ENCODE measurements at places on chromosomes 11 and 22.

DNA sequence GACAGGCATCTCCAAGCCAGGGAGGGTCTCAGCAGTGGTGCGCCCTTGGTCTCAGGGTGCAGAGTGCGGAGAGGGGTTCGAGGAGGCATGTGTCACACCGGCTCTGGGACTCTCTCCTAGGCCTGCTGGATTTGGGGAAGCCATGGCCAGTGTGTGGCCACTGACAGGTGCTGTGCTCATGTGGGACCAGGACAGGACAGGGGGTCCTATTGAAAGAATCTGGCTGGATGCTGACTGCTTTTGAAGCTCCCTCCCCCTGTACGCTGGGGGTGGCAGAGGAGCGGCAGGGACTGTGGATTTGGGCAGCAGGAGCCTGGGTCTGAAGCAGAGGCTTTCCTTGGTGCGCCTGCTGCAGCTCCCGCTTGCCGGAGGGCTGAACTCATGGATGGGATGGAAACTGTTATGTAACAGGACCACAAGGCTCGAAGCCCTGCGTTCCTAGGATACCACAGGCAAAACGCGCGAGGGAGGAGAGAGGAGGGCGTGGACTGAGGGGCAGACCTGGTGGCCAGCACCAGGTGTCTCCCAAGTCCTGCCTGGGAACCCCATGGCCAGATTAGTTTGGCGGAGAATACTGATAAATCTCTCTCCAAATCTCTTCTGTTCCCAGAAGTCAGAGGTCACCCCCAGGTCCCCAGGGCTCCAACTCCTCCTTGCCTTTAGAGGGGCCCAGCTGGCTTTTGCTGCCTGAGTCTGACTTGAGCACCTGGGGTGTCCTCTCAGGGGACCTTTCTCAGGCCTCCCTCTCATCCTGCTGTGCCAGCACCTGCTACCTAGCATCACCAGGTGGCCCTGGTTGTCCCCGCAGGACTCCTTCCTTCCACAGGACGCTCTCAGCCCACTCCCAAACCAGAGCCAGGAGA is 13.8 kb upstream of the TEF start:
- DNase-seq = no peak

- DNase-seq = no peak
These were observed 506.5 kb downstream of the MN1 start for GRCh38 chr22:27295040-27295439.

DNA sequence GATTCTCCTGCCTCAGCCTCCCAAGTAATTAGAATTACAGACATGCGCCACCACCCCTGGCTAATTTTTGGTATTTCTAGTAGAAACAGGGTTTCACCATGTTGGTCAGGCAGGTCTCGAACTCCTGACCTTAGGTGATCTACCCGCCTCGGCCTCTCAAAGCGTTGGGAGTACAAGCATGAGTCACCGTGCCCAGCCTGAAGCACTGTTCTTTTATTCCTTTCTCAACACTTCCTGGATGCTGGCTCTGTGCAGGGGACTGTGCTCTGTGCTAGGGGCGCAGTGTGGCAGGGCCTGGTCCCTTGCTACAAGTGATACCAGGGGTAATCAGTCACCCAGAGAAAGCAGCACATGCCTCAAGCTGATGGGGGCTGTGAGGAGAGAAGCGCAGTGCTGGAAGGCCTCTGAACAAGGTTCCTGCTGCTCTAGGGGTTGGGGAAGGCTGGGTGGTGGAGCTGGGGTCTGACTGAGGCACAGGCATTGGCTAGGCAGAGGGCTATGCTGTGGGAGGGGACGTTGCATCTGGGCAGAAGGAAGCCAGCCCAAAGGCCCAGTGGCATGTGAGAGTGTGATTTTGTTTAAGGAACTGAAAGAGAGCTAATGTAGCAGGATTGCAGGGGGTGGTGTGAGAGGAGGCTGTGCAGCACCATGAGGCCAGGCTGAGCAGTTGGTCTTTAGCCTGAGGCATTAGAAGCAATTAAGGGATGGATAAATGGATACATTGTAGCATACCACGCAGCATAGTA is 42.5 kb downstream of the CABIN1 start:
- no peak for DNase-seq

GRCh38 chr22:49645791-49646550 is 181.7 kb downstream of the BRD1 start:
- no peak for DNase-seq

- no peak for DNase-seq
These were observed 16.6 kb upstream of the APOL3 start for GRCh38 chr22:36177160-36177559.

- DNase-seq = no peak
These were observed 187.1 kb upstream of the DDI1 start for GRCh38 chr11:103849366-103849765.

DNA sequence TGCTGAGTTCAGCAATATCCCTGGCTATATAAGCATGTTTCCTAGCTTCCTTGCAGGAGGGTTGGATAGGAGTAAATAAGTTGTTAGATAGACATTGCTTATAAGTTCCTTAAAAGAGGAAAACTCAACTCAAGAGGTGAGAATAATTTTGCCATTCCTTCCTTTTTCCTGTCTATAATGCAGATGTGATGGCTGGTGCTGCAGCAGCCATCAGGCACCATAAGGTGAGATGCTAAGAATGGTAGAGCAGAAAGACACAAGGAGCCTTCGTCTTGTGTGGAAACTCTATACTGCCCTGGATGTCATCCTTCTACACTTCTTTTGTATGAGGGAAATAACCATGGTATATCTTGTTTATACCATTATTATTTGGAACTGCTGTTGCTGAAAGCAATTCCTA is 74.5 kb upstream of the GRK3 start:
- no peak for DNase-seq

- no peak for DNase-seq
These were observed 63.9 kb upstream of the CSNK2A3 start for GRCh38 chr11:11416917-11417316.

- DNase-seq = peak; percentile 15
These were observed 135.1 kb downstream of the BCR start for GRCh38 chr22:23315341-23315917.

DNA sequence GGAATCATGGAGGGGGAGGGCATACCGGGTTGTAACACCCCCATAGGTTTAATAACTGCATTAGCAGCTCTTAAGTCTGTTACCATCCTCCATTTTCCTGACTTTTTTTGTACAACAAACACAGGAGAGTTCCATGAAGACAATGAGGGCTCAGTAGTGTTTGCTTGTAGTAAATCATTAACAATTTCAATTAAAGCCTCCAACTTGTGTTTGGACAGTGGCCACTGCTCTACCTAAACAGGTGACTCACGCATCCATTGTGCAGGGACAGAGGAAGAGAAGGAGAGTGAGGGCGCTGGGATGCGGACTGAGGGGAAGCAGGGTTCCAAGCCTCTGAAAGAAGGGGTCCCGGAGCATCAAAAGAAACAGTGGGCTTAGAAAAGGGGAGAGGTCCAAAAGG is 21.3 kb upstream of the MTNR1B start:
- no peak for DNase-seq

DNA sequence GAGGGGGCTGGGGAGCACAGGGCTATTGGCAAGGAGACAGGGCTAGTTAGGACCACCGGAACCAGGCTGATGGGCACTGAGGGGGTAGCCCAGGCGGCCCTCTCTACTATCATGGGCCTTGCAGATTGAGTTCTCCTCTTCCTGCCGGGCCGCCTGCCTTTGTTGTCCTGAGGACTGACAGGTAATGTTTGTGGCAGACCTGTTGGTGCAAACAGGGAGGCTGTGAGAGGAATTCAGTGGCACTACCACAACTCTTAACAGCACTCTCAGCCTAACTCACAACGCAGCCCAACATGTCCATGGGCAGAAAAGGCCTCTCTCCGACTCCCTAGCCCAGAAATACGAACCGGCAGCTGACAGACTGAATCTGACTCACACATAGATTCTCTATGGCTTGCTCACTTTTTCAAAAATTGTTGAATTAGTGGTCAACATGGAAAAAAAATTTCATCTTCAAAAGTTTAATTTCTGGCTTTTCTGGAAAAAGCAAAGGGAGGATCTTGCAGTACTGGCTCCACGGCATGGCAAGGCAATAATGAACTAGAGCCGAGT is 11.4 kb downstream of the KCNJ5 start:
- no peak for DNase-seq

DNA sequence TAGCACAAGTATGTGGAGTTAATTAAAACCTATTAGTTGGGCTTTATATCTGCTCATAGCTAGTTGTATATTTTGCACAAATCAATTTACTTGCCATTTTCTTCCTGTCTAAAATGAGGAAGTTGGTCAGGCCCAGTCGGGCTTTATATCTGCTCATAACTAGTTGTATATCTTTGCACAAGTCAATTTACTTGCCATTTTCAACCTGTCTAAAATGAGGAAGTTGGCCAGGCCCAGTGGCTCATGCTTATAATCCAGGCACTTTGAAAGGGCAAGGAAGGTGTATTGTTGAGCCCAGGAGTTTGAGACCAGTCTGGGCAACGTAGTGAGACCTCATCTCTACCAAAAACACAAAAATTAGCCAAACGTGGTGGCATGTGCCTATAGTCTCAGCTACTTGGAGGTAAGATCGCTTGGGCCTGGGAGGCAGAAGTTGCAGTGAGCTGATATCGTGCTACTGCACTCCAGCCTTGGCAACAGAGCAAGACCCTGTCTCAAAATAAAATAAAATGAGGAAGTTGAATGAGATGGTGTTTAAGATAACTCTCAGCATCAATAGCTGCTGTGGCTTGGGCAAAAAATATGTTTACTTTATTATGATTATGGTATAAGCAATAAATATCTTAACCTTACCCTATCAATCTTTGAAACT is 1558.6 kb upstream of the RAG2 start:
- DNase-seq = no peak

DNA sequence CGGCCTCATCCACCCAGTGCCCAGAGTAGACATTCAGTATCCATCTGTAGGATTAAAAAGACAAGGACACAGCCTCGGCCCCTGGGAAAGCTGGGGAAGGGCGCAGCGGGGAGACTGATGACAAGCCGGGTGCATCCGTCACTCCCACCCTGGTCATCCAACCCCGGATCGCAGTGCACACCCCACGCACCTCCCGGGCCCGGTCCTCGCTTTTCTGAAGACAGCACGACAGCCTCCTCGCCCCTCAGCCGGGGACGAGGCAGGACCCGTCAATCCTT is 1.1 kb downstream of the FCHSD2 start:
- no peak for DNase-seq

DNA sequence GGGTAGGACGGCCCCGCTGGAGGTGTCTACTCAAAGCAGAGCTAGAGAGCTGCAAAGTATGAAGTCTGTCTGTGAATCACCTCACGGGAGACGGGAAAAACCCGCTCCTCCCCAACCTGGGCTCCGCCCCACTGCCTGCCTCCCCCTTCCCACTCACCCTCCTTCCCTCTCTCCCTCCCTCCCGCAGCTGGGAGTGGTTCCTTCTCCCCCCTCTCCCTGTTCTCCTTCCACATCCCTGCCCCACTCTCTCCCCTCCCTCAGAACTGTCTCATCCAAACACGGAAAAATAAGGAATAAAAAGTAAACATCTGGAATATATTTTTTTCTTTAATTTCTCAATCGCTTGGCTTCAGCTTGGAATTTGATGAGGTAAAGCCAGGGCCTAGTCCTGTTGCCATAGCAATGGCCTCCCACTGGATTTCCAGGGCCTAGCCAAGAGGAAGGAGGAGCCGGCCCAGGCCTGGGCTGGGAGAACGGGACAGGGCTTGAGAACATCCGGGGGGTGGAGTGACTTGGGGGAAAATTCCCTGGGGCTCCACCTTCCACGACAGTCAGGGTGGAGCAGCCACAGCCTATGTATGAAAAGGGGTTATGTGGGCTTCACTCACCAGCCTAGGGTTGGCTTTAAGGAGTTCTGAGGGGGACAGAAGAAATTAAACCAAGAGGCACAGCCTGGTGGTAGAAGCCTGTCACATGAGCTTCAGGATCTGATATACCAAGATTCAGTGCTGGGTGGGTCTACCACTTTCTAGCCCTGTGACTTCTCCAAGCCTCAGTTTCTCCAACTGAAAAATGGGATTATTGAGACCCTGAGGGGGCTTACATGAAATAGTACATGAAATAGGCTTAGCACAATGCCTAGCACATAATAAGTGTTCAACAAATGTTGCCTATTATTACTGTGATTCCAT is 2.2 kb downstream of the TNKS1BP1 start:
- DNase-seq = peak; percentile 21

- no peak for DNase-seq
These were observed 32.5 kb upstream of the OR10D3 start for GRCh38 chr11:124150684-124151083.

GRCh38 chr11:86738568-86738967 is 61.8 kb upstream of the PRSS23 start:
- no peak for DNase-seq

- DNase-seq = no peak
These were observed 454 bp downstream of the TMEM218 start for GRCh38 chr11:125111001-125111342.

- DNase-seq = no peak
These were observed 400.4 kb downstream of the NTM start for GRCh38 chr11:131770801-131771200.

DNA sequence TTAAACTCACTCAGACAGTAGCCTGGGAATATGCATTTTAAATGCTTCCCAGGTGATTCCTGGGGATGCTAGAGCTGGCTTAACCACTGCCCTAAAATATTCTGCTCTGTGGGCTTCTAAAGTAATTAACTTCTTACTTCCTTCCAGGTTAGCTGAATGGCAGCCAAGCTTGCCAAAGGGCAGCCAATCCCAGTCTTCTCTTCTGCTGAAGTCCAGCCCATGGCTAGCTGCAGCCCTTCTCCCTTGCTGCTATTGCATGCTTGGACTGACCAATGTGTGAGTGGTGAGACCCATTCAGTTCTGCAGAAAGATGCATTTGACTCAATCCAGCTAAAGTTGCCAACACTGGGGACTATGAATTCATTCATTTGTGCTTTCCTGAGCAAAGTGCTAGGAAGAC is 411.9 kb downstream of the SOX6 start:
- DNase-seq = no peak

DNA sequence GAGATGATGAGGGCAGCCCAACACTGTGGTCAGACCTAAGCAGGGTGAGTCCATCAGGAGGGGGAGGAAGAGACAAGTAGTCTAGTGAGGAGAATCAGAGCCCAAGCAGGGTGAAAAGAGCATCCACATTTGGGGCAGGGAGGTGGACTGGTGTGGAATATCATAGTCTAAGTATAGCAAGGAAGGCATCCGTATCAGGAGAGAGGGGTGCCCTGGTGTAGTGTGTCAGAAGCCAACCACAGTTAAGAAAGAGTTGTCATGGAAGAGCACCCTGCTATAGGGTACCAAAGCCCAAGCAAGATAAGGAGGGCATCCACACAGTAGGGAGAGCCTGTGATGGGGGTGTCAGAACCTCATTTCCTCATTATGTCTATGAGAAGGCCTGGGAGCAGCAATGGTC is 45.3 kb downstream of the PAK1 start:
- no peak for DNase-seq

DNA sequence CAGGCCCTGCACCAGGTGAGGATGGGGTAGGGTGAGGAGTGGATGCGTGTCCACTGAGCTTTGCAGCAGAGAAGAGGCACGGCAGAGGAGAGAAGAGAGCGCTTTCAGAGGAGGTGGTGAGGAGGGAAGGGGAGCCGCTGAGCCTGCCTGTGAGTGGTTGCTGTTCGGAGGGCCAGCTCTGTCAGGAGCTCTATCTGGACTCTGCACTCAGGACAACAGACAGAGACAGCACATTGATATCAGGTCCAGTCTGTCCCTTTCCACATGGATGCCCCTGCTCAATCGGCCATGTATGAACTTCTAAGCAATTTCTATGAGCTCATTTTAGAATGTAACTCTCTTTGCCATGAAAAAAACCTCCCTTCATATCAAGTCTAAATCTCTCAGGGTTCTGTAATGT is 158.6 kb downstream of the KIRREL3 start:
- DNase-seq = no peak

GRCh38 chr11:68061508-68061907 is 22.7 kb downstream of the TCIRG1 start:
- DNase-seq = no peak

Measured in stimulated activated CD4-positive, alpha-beta T cell treated with anti-CD3 and anti-CD28 coated beads, TNF-alpha, amount 100 ng/mL, for 24 hours (primary cell).